Stimulated activated CD8-positive, alpha-beta memory T cell treated with anti-CD3 and anti-CD28 coated beads, Interleukin-7, amount 100 ng/mL, for 1 hour (primary cell): ENCODE measurements at places on chromosomes 16 and 17.

DNA sequence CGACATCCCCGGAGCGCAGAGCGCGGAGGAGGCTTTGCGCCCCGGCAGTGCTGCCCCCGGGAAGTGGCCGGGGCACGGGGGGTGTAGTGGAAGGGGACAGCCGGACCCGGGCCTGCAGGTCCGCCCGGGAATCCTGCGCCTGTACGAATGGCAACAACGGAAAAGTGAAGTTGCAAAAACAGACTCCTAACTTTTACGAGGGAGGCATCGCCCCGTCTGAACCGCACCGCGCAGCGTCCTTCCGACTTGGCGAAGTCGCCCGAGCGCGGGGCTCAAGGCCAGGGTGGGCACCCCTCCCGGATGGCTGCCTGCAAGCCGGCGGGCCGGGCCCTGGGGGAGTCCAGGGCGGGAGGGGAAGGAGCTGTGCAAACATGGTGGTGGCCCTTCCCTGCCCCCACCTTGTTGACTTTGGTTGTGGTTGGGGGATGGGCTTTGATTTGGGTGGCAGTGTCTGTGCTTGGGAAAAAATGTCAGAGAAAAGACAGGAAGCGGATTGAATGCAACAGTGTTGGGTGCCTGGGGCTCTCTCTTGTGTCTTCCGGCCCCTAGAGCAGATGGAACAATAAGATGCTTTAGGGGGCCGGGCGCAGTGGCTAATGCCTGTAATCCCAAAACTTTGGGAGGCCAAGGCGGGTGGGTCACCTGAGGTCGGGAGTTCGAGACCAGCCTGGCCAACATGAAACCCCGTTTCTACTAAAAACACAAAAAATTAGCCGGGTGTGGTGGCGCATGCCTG lies 675 bp downstream of the RNF213 start:
- no peak for DNase-seq

GRCh38 chr17:50263331-50264262 lies 10.7 kb upstream of the TMEM92 start:
- no peak for DNase-seq

- DNase-seq: no peak
Measured at GRCh38 chr17:40338941-40339649, 25.4 kb downstream of the GJD3 start.

- DNase-seq: no peak
Measured at GRCh38 chr16:66590322-66590721, 11.1 kb downstream of the CMTM2 start.

GRCh38 chr16:49757559-49758069 lies 98.3 kb downstream of the ZNF423 start:
- DNase-seq: no peak

DNA sequence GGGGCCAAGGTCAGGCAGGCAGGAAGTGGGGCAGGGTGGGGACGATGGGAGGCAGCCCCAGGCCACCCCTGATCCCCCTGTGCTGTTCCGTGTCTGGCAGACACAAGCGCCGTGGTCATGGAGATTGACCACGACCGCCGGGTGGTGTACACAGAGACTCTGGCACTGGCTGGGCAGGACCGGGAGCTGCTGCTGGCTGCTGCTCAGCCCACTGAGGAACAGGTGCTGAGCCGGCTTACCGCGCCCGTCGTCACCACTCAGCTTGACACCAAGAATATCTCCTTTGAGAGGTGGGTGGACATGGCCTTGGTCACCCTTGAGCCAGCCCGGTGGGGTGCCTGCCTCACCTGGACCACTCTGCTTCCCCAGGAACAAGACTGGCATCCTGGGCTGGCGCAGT lies 13.7 kb downstream of the CORO6 start:
- no peak for DNase-seq

DNA sequence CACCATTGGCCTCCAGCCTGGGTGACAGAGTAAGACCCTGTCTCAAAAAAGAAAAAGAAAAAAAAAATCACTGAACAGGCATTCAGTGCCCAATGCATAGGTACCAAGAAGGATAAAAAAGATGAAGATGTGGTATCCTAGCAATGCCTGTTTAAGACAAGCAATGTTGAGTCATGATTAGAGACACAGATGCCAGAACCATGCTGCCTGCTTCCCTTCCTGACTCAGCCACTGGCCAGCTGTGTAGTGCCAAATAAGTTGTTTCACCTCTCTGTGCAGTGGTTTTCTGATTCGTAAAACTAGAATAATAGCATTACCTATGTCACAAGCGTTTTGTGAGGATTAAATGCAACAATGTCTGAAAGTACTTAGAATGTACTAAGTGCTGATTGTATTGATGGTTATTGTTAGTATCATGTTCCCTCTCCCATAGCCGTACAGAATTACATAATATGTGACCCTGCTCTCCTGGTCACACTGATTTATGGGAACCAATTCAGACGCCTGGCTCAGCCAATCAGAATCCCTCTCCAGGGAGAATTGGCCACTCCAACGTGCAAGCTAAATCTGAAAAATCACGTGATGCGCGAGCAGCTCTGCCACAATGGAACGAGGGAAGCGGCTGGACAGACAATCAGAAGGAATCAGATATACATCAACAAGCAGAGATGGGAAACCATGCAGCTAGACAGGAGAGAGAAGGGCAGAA lies 241.9 kb downstream of the SLC39A11 start:
- DNase-seq: no peak

DNA sequence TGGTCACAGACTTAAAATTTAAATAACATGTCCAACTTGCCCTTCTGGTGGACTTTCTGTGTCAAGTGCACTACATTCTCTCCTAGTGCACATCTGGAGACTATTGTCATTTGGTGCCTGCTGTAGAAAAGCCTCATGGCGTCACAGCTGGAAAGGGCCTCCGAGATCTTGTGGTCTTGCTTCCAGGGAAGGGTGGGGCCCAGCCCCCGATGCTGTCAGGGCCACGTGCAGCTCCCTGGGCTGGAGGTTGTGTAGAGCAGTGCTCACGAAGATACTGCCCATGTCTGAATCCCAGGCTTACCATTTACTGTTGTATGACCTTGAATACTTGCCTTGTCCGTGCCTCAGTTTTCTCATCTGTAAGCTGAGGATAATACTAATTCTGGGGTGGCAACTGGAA lies 6.8 kb upstream of the MPRIP start:
- no peak for DNase-seq
